ENCODE measurements at places on chromosomes 5 and 9.

DNA sequence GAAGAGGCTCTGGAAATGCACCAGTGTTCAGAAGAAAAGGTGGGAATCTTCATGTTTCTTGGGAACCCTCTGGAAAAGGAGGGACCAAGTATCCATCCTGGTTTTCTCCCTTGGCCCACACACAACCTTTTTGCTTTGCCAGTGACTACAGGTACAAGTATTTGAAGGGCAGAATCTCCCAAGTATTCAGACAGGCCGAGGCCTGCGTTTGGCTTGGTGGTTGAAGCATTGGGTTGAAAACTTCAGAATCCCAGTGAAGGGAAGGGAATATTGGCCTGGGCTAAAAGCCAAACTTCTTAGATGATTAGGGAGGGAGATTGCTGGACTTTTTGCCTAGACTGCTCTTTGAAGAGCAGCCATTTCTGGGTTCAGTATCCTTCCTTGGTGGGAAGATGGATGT lies 71.9 kb downstream of the UBAP1 start:
- no peak for DNase-seq

DNA sequence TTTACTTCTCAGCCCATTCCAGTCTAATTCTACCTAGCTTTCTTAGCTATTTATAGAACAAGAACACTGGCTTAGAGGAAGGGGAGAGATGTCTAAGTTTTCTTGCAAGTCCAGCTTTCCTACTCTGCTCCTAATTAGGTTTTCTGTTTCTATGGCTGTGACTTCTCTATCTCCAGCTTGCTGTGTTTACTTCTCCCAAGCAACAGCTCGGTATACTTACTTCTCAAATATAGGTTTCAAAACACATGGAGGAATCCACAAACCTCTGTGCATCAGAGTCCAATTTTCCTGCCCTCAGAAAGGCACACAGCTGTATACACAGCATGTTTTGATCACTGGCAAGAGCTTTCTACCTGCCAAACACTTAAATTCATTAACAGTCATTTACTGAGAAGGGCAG lies 17.4 kb upstream of the HMGCR start:
- DNase-seq, result no peak

- DNase-seq, result no peak
Measured at GRCh38 chr5:154315196-154315595, 124.7 kb downstream of the GALNT10 start.

DNA sequence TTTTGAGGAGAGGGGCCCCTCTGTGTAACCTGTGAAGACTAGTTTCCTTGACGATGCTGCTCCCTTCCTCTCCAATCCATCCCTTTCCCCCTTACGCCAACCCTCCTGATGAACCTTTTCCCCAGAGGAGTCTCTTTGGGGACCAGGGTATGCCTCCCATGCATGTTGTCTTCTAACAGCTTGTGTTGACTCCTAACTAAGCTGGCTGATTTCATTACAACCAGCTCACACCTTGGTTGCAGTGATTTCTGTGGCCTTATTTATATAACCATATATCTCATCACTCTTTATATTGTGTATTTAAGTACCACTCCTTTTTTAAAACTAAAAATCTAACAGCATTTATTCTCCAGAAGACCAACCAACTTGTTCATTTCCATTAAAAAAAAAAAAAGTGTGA lies 42.5 kb downstream of the SFXN1 start:
- DNase-seq, result no peak

GRCh38 chr5:83955916-83956315 lies 235.3 kb upstream of the HAPLN1 start:
- no peak for DNase-seq

GRCh38 chr5:173950829-173951228 lies 38.1 kb upstream of the C5orf47 start:
- DNase-seq, result no peak

DNA sequence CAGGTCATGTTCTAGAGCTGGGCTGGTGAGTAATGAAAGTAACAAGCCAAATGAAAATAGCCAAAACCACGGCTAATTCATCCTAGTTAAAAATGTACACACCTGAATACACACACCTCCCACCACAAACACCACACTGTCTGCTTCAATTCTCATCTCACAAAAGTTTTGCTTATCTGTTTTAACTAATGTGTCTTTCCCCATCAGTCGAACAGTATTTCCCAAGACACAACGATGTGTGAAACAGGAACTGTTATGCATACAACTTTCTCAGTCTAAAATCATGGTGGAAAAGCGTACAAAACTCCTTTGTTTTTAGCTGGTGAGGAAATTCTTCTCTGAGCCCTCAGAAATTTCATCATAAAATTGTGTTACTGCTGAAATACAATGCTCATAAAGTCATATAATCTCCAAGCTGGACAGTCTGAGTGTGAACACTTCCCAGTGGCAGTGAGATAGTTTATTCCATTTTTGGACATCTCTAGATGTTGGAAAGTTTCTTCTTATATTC lies 242.4 kb downstream of the EFNA5 start:
- DNase-seq, result no peak

GRCh38 chr5:17238521-17239041 lies 21.1 kb downstream of the BASP1 start:
- no peak for DNase-seq

- DNase-seq, result no peak
Measured at GRCh38 chr5:40734986-40735385, 20.8 kb downstream of the TTC33 start.

DNA sequence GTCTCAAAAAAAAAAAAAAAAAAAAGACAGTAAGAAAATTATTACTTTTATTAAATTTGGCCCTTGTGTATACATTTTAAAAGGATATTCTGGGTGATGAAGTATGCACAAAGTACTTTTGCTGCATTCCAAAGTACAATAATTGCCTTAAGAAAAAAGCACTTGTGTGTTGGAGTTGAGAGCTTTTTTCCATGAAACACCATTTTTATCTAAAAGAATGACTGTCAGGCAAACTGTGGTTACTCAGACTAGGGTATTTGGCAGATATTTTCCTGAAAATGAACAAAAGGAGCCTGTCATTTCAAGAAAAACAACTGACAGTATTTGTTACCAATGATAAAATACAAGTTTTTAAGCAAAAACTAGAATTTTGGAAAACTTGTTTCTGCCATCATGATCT lies 84.3 kb upstream of the PTPN3 start:
- no peak for DNase-seq
